T1000 (cell line): ENCODE measurements at places on chromosomes 6 and 20.

DNA sequence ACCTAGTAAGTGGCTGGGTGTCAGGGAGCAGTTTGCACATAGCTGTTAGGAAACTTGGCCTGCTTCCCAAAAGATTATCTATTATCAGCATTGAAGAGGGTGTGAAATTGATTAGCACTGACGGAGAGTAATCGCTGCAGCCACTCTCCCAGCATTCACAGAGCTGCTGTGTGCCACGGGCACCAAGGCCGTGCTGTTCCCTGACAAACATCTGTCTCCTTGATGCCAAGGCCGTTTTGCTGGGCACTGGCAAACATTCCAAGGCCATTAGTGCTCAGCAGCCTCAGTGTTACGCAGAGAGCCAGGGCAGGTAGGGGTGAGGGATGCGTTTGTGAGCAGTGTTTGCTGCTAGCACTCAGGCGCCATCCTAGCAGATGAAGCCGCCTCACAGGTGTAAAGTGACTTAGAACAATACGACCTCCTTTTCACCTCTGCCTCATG, 57.7 kb upstream of the VSTM2L start:
- no peak for DNase-seq

- no peak for DNase-seq
Measured at GRCh38 chr6:131628726-131629125, 684 bp upstream of the MED23 start.

GRCh38 chr20:62888910-62889309, 27.3 kb upstream of the TCFL5 start:
- DNase-seq, result no peak

DNA sequence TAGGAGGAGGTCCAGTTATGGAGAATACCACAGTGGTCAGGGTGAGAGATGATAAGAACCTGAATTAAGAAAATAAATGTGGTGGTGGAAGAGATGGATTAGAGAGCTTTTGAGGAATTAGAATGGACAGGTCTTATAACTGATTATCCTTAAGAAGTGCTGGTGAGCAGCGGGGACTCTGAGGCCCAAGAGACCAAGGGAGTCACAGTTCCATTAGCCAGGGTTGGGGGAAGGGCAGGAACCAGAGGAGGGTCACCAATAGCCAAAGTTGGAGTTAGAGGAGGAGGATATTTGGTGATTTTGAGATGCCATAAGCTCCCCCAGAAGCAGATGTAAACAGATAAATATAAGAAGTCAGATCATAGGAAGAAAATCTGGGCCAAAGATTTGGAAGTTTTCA, 87.1 kb upstream of the PAK5 start:
- no peak for DNase-seq

- DNase-seq, result no peak
Measured at GRCh38 chr20:23643659-23644058, 5.9 kb upstream of the CST3 start.

- DNase-seq, result no peak
Measured at GRCh38 chr20:62269378-62269777, 31.1 kb downstream of the OSBPL2 start.

- DNase-seq, result no peak
Measured at GRCh38 chr6:20538131-20538662, 3.9 kb downstream of the CDKAL1 start.

- DNase-seq, result no peak
Measured at GRCh38 chr6:2947445-2947844, 23.9 kb downstream of the SERPINB6 start.

DNA sequence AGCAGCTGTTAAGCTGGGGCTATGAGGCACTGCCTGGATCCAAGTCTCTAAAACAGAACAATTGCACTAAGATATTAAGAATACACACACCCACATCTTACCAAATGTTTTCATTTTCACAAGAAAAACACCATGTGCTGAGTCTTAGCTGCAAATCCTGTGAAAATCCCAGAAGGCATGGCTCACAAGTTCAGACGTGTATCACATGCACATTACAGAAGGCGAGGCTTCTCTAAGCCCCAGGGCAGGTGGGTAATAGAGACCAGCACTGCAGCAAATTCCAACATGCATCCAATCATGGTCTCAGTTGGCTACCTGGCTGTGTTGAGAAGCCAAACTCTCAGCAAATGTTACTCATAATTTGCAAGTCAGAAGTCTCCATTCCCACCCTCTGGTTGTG, 16.2 kb upstream of the CST3 start:
- no peak for DNase-seq
